ENCODE measurements at places on chromosomes 3 and 15. TPM values are rescaled to one million over a fixed set of nuclear protein-coding genes. Genes with fewer than 3 reads are reported as not detected.

DNA sequence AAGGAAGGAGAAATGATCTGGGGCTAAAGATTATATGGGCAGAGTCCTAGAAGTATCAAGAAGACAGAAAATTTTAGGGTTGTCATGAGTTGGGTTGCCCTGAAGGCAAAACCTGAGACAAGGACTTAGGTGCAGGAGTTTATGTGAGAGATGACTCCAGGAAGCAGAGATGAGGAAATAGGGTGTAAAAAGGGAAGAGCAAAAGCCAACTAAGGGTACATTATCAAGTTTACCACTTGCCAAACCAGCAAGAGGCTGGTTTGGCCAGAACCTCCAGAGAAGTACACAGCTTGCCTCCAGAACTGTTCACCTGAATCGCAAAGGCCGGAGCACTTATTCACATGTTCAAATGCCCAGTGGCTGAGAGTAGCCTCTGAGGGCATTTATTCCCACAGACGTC, 116.7 kb downstream of the FHIT start:
- no peak for DNase-seq
- no peak overlapping the region for H3K27ac ChIP-seq
- no peaks in the 10 kb centered on the region for H3K4me1 ChIP-seq
- no peaks in the 10 kb centered on the region for H3K27me3 ChIP-seq

- no peak overlapping the region for H3K27ac ChIP-seq
- no peak overlapping the region for H3K4me3 ChIP-seq
- H3K27me3 ChIP-seq, result no peaks in the 10 kb centered on the region
These were observed 44.8 kb downstream of the TM4SF18 start for GRCh38 chr3:149288655-149289054.

DNA sequence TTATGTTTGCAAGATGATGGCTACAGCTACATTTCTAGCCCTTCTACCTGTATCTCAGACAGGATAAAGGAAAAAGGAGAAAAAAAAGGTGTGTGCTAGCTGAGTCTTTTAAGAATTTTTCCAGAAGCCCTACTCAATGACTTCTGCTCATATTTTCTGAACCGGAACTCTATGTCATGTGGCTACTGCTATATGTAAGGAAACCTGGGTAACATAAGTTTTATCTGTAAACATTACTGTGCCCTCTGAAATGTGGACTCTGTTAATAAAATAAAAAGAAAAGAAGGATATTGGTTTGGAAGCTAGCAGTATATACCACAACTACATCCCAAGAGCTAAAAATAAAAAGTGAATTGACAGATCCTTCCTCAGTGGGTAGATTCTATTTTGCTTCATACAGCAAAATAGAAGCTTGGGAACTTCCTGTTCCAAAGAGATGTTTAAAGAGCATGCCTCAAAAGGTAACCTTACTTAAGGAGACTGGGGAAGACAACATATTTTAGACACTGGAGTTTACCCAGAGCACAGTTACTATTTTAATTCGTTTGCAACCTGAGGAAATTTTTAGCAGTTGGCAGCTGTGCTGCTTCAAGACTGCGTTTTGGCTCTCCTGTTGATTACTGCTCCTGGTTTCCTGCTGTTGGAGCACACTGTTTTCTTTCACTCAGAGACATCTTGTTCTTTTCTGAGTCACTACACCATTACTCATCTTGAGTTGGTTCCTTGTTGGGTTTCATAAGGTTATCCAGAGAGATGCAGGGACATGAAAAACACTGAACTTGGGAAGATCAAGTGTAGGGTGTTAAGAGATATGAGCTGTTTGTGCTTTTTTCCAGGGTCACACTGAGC, 280.7 kb downstream of the NFKBIZ start:
- H3K4me3 ChIP-seq, result no peak overlapping the region
- H3K36me3 ChIP-seq, result no peaks in the 10 kb centered on the region

- no peaks in the 10 kb centered on the region for H3K36me3 ChIP-seq
- no peaks in the 10 kb centered on the region for H3K27me3 ChIP-seq
- peaks cover 14% of the 10 kb centered on the region for H3K4me1 ChIP-seq
- no peak overlapping the region for H3K27ac ChIP-seq
These were observed 7.9 kb upstream of the ZMAT3 start for GRCh38 chr3:179079537-179079936.

DNA sequence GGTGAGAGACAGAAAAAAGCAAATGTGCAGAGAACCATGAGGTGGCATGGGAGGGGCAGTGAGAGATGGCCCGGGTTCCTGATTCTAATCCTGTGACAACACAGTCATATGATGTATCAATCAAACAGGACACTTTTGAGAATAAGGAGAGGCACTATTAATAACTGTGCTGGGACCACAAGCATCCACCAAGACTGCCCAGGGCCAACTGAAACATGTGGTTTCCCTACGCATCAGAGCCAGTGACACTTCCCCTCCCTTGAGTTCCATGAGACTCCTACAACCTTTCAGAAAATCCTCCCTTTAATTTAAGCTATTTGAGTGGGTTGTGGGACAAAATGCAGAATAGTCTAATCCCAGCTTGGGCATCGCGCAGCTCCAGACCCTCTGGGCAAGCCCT, 17.4 kb downstream of the SH3BP5 start:
- peak; percentile 38 for DNase-seq
- no peaks in the 10 kb centered on the region for H3K27me3 ChIP-seq
- no peak overlapping the region for H3K4me3 ChIP-seq
- peaks cover 84% of the 10 kb centered on the region for H3K4me1 ChIP-seq
- H3K27ac ChIP-seq, result peak overlapping the region; percentile 40

- H3K27ac ChIP-seq, result no peak overlapping the region
- H3K27me3 ChIP-seq, result peaks cover 6% of the 10 kb centered on the region
- no peak for DNase-seq
- H3K4me3 ChIP-seq, result no peak overlapping the region
- H3K4me1 ChIP-seq, result no peaks in the 10 kb centered on the region
These were observed 161.7 kb downstream of the PTPRG start for GRCh38 chr3:61723038-61723437.

- H3K27ac ChIP-seq, result no peak overlapping the region
- H3K4me1 ChIP-seq, result peaks cover 5% of the 10 kb centered on the region
These were observed 68.3 kb upstream of the SLC12A8 start for GRCh38 chr3:125280668-125281361.

DNA sequence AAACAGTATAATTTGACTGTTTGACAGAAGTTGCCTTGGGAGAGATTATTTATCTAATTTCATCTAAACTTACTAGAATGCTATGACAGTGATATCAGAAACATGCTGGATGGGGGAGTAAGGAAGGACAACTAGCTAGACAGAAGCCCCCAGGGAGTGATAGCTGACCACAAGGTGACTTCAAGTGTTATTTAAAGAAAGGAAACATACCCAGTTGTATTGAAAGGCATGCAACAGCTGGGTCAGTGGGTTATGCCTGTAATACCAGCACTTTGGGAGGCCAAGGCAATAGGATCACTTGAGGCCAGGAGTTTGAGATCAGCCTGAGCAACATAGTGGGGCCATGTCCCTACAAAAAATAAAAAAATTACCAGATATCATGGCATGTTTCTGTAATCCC, 69.6 kb downstream of the SLC49A4 start:
- peaks cover 2% of the 10 kb centered on the region for H3K36me3 ChIP-seq
- no peaks in the 10 kb centered on the region for H3K27me3 ChIP-seq
- no peak overlapping the region for H3K4me3 ChIP-seq
- no peak overlapping the region for H3K27ac ChIP-seq

GRCh38 chr3:48927928-48928327, 9.3 kb downstream of the ARIH2 start:
- peaks cover 58% of the 10 kb centered on the region for H3K36me3 ChIP-seq
- peak overlapping the region; percentile 36 for H3K4me3 ChIP-seq
- no peaks in the 10 kb centered on the region for H3K27me3 ChIP-seq
- peak overlapping the region; percentile 87 for H3K27ac ChIP-seq
- peaks cover 67% of the 10 kb centered on the region for H3K4me1 ChIP-seq
- no peak for DNase-seq

DNA sequence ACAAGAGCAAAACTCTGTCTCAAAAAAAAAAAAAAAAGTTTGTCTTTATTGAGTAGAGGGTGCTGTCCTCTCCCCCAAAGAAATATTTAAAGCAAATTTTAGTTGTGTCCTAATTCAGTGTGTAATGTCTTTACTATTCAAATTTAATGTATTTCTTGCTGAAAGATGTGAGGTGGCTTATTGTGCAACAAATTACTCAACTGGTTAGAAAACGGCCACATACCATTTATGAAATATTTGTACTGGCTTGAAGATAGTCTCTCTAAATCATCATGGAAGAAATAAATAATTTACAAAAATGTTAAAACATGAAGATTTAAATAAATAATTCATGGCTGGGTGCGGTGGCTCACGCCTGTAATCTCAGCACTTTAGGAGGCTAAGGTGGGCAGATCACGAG, 63.0 kb downstream of the SLTM start:
- H3K27ac ChIP-seq, result no peak overlapping the region
- H3K27me3 ChIP-seq, result no peaks in the 10 kb centered on the region
- no peaks in the 10 kb centered on the region for H3K4me1 ChIP-seq
- no peak overlapping the region for H3K4me3 ChIP-seq
- DNase-seq, result no peak

DNA sequence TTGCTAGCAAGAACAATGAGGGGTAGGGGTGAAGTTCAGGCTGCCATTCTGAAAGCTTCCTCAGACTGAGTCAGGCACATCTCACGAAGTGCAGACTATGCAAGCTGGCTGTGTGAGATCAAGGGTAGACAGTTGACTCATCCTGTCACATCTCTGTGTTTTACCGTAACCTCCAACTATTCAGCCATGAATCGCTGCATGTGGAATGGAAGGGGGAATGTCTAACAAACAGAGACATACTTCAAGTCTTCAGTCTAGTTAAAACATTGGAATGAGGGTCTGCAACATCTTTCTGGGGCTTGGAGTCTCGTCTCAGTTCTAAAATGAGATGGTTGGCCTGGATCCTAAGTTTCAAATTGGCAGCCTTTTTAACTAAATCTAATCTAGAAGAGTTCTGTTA, 25.9 kb downstream of the AGTR1 start:
- DNase-seq, result no peak
- H3K4me1 ChIP-seq, result no peaks in the 10 kb centered on the region
- H3K4me3 ChIP-seq, result no peak overlapping the region
- peaks cover 2% of the 10 kb centered on the region for H3K27me3 ChIP-seq
- no peaks in the 10 kb centered on the region for H3K36me3 ChIP-seq

DNA sequence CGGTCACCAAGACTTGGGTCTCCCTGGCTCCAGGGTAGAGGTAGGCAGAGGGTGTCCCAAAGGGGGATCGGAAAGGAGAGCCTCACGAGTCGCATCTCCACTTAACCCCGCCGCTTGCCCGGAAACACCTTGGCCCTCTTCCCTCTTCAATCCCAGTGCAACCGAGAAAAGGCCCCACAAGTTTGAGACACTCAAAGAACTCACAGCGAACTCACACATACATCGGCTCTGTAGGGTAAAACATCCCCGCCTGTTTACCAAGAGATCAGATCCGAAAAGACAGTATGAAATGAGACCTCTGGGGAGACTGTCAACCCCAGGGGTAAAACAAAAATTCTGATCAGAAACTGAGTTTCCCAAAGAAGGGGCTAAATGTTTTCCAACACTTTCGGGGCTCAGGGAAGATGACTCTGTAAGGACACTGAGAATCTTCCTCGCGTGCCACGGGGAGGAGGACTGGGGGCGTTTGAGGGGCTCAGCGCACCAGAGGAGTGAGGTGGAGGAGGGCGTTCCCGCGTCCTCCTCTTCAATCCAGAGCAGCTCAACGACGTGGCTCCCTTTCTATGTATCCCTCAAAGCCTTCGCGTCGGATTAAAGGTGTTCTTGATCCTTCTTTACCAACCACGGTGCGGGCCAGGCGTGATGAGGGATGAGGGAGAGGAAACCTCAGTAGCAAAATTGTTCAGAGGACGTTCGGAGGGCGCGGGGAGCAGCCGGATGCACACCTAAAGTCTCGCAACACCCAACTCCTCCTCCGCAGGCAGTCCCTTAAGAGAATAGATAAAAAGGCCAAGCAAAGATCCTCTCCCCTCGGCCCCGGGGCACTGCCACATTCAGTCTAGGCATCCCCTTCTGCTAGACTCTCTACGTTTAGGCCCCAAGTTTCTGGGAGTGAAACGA, 3.7 kb downstream of the WNT5A start:
- no peaks in the 10 kb centered on the region for H3K36me3 ChIP-seq
- peaks cover 62% of the 10 kb centered on the region for H3K27me3 ChIP-seq

GRCh38 chr3:80261082-80261481, 493.3 kb upstream of the ROBO1 start:
- no peak overlapping the region for H3K4me3 ChIP-seq
- no peaks in the 10 kb centered on the region for H3K36me3 ChIP-seq
- H3K4me1 ChIP-seq, result no peaks in the 10 kb centered on the region
- no peak overlapping the region for H3K27ac ChIP-seq

DNA sequence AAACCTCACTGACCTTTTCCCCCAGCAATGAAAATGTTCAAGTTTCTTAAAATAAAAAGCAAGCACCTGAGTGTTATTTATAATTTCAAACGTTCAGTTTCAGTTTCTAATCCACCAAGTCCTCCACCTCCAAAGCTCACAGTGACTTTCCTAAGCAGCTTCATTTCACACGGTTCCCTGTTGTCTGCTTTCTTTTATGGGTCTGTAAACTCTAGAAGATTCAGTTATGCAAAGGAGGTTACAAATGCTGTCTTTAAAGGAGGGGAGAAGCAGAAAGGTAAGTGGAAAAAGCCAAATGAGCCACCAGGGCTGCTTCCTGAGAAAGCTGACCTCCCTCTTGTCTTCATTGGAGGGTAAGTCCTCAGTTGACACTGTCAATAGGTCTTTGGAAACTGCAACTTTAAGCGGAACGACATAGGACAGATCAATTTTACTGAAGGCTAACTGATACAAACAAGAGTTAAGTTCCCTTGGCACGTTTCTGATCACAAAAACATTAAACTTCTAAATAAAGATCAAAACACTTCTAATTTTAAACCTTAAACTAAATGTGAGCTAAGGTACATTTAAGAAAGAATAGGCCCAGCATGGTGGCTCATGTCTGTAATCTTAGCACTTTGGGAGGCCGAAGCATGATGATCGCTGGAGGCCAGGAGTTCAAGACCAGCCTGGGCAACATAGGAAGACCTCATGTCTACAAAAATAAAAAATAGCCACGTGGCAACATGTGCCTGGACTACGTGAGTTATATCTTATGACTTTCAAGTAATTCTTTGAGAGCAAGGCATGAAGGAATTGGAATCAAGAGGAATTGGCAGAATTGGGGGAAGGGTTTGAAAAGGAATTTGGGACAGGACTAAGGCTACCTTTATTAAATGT, 151.9 kb upstream of the UBE2E1 start:
- no peak overlapping the region for H3K27ac ChIP-seq
- no peak overlapping the region for H3K4me3 ChIP-seq
- peaks cover 2% of the 10 kb centered on the region for H3K27me3 ChIP-seq
- DNase-seq, result no peak
- peaks cover 4% of the 10 kb centered on the region for H3K36me3 ChIP-seq

DNA sequence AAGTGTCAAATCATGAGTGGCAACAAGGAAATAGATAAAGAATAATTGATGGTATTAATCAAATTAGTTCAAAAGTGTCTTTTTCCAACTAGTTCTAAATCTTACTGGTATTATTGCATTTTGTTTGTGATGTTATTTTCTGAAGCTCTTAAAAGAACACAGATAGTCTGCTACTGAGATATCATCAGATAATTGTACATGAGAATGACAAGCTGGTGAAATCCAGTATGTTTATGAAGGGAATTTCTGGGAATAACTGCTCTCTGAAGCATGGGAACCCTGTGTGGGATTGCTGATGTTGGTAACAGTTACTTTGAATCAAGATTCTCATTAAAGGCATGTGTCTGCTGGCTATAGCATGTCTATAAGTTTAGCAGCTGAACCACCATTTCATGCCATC, 190.3 kb upstream of the CDIN1 start:
- no peaks in the 10 kb centered on the region for H3K4me1 ChIP-seq
- no peak overlapping the region for H3K27ac ChIP-seq
- H3K36me3 ChIP-seq, result no peaks in the 10 kb centered on the region

Gene TRAT1
- total RNA-seq, result 17.2 TPM

Gene DCBLD2
- 2.5 TPM for total RNA-seq

Gene BMF
- total RNA-seq, result 7.6 TPM

Gene CX3CR1
- 0.14 TPM for total RNA-seq

Gene CACNA1D
- total RNA-seq, result 0.33 TPM

Gene GALNT15
- not detected for total RNA-seq

Gene GABRG3
- not detected for total RNA-seq

Gene MAP1A
- total RNA-seq, result 1.3 TPM

Gene ATG3
- total RNA-seq, result 54.9 TPM

Gene GORASP1
- total RNA-seq, result 23.8 TPM

Gene GP5
- 0.37 TPM for total RNA-seq

Data from activated CD4-positive, alpha-beta T cell treated with anti-CD3 and anti-CD28 coated beads for 36 hours (primary cell).